Stimulated activated CD8-positive, alpha-beta memory T cell treated with anti-CD3 and anti-CD28 coated beads, Interleukin-2, amount 100 ng/mL, for 48 hours (primary cell): ENCODE measurements at places on chromosomes 5 and 9.

GRCh38 chr5:872301-872700 lies 20.3 kb downstream of the BRD9 start:
- no peak for DNase-seq

DNA sequence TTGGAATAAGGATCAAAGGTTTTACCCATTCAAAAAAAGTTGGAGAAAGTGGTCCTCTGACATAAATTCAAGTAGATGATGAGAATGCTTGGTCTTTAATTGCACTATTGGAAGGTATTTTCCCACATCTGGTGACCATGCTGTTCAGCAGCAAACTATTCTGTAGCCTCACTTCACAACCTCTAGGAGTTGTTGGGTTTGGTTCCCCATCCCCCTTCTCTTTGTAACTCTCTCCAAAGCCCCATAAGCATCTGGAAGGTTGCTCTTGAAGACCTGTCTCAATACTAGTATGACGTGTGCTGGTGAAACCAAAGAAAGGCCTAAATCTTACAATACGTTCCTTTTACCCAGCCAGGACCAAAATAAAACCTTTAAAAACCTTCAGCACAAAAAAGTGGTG lies 8.5 kb downstream of the RGMB start:
- DNase-seq: no peak

DNA sequence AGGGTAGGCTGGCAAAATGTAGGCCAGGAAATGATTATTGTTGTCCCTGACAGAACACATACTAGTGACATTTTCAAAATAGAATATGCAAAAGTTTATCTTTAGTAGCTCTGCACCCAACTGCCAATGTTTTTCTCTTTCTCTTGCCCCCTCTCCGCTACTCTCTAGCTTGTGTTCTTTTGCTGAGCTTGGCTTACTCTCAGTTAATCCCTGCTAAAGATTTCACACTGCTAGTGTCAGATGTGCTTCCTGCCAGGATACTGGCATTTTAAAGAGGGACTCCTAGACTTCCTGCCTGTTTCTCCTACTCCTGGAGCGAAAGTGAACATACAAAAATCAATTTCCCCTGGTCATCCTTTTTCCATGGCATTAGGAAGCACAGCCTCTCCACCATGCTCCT lies 260.5 kb downstream of the ARRDC3 start:
- no peak for DNase-seq

DNA sequence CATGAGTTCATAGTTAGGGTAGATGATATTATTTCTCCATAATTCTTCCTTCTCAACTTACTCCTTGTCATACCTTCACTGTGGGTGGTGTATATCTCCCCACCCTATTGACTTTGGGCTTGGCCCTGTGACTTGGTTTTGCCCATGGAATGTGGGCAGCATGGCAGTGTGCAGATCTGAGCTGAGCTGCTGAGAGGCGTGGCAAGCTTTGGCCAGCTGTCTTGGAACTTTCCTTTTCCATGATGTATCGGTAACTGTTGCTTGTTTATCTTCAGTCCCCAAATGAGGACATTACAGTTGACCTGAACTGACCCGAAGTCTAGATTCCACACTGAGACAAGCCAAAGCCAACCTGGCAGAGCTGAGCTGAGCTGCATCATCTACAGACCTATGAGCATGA lies 70.4 kb downstream of the RALGPS1 start:
- DNase-seq: no peak

GRCh38 chr5:180116077-180116999 lies 44.8 kb upstream of the RNF130 start:
- no peak for DNase-seq

DNA sequence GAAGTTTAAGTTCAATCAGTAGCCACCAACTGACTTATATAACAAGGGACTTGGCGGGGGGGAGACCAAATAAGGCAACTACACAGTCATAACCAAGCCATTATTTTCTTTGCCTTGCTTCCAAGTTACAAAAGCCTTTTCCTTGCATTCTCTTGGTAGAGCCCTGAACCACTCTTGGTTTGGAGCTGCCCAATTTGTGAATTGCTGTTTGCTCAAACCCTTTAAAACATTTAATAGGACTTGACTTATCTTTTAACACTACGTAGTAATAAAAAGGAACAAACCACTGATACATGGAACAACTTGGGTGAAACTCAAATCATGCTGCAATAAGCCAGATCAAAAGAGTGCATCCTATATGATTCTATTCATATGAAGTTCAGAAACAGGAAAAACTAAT lies 31.7 kb upstream of the MSH3 start:
- DNase-seq: no peak

DNA sequence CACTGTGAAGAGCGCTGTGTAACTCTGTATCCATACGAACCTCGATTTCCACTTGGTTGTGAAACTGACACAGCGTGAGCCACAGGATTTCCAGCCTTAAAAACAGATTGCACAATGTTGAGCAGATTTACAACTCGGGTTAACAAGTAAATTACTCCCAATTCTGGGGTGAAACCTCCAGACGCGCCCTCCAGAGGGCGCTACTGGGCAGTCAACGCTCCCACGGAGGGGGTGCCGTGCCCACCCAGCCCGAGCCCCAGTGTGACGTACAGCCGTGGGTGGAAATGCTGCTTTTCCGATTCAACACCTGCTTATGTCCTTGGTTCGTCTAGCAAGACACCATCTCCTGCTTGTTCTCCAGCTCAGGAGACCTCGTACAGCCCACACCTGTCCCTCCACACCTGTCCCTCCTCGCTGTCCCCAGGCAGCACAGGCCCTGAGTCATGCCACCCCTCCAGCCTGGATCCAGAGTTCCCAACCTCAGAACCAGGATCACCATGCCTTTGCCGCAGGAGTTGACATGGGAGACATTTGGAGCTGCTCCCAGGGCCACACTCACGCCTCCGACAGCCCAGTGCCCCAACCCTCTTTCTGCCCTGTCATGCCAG lies 34.4 kb upstream of the SLC6A3 start:
- DNase-seq: no peak

GRCh38 chr9:134644725-134645606 lies 3.4 kb downstream of the COL5A1 start:
- DNase-seq: no peak

DNA sequence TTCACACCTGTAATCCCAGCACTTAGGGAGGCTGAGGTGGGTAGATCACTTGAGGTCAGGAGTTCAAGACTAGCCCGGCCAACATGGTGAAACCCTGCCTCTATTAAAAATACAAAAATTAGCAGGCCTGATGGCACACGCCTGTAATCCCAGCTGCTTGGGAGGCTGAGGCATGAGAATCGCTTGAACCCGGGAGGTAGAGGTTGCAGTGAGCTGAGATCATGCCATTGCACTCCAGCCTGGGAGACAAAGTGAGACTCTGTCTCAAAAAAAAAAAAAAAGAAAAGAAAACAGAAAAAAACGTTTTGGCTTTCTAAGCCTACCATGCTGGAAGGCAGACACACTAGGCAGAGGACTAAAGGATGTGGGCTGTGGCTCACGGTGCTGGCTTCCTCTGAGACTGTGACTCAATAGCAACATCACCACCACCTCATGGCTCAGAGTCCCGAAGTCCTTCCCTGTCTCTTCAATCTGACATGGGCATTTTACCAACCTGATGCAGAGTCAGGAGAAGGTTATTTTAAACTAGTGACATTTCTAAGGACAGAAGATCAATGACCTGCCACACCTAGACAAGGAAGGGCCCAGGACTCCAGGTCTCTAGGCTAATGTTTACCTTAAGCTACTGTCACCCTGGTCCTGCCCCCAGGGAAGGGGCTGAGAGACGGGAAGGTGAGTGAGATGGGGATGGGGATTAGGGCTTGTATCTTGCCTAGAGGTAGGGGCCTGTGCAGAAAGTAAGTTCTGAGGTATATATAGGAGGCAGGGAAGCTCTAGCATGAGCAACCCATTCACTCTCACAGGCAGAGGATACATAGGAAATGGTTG lies 3.7 kb downstream of the ECSCR start:
- DNase-seq: no peak

DNA sequence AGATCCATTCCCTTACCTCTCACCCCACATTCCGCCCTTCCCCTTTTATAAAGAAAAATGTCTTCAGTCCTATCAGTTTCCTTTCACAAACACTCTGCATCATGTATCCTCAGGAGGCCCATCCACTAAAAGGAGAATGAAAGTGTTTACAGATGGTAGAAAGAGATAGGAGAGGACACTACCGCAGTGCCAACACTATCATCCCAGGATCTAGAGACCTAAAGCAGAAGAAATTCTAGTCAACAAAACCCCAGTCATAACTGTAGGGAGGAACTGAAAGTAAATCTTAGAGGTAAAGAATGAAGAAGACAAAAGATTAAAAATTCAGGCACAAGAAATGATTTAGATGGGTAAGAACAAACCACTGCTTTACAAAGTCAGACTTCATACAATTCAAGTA lies 114.1 kb downstream of the MLLT3 start:
- no peak for DNase-seq

GRCh38 chr5:22985446-22985845 lies 132.3 kb upstream of the CDH12 start:
- no peak for DNase-seq

DNA sequence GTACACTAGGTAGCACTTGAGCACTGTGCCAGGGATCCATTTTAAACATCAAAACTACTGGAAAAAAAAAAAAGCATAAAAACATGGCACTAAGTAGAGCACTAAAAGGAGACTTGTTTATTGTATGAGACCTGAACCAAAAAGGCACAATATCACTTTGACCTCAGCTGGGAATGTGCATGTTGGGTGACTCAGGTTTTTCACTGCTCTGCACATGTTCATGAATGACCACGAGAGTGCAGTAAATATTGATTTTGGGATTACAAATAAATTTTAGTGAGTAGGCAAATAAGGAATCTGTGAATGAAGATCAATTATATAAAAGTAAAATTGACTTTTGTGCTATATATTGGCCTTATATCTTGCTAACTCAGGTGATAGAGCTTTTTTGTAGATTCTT lies 11.8 kb downstream of the RMI1 start:
- no peak for DNase-seq

- no peak for DNase-seq
Observed at GRCh38 chr5:88732181-88732633, 150.8 kb downstream of the MEF2C start.

- DNase-seq: no peak
Observed at GRCh38 chr9:131951155-131951554, 128.5 kb downstream of the MED27 start.

DNA sequence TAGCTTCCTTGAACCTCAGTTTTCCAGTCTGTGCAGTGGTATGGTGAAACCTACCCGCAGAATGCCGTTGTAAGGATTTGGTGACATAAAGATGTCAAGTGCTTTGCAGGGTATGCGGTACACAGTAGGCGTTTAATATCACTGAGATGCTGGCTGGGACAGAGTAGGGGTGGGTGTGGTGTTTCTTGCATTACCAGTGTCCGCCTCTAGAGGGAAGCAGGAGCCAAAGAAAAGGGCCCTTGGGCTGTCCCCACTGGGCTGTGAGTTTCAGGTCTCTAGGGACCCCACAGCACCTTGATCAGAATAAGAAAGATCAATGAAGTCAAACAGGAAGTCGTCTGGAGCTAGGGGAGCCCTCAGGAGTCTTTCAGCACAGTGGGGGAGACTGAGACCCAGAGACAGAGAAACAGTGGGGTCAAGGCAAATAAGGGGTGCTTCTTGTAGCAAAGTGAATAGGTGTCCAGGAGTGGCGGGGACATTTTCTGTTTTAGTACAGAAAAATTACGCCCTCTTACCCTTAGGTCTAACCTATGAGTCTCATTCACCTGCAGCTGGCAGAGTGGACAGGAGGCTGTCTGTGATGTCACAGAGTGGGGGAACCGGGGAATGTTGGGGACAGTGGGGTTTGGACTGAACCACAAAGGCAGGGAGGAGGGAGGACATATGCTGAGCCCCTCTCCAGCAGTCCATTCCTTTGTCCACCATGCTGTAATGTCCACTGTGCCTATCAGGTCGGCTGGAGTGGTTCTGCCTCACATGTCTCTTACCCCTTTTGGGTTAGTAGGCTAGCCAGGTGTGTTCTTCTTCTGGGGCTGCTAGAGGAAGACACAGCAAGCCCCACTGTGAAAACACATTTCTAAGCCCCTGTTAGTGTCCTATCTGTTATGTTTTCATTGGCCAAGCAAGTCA lies 4.7 kb upstream of the TEX53 start:
- DNase-seq: peak; percentile 54

- DNase-seq: no peak
Observed at GRCh38 chr5:179731791-179732411, 721 bp upstream of the MAML1 start.

GRCh38 chr9:89441655-89441970 lies 56.3 kb downstream of the SEMA4D start:
- DNase-seq: no peak

DNA sequence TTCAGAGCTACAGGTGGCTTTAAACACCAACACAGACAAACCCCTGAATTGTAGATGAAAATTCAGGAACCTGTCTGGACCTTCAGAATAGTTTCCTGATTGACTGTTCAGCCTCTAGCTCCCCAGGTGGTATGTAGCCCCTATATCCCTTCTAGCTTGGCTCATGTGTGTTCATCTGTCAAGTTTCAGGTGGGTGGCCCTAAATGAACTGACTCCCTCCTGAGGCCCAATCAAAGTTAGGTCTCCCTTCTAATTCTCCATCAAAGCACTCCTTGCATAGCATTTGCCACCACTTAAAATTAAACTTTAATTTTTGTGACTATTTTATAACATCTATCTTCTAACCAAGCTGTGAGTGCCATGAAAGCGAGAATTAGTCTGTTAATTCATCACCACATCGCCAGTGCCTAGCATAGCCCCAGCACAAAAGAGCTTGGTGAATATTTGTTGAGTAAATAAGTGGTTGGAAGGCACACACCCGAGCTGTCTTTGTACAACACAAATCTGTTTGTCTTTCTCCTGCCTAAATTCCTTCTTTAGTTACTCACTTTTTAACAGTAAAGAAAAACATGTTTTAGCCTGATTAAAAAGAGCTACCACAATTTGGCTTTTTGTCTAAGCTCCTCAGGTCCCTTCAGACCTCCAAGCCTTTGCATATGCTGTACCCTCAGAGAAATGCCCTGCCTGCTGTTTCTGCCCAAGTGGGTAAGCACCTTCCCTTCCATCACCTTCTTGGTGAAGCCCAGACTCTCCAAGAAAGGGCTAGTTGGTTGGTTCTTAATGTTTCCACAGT lies 138.1 kb upstream of the HMHB1 start:
- DNase-seq: no peak

GRCh38 chr5:52964138-52964537 lies 25.0 kb upstream of the ITGA2 start:
- DNase-seq: no peak

DNA sequence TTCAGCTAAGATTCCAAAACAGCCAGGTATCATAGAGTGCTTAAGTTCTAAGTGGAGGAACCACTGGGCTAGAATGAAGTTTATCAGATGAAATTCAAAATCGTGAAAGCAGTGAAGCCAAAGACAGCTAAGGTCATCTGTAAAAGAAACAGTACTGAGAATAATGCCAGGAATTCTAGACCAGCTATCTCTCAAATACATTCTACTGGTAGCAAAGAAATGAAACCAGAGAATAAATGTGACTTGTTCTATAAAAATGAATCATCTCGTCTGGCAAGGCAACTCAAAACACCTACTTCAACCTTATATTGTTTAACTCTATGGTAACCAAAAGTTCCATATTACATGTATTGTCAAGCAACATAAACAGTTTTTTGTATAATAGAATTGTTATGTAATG lies 51.3 kb upstream of the RGMB start:
- DNase-seq: no peak
